ENCODE measurements at places on chromosomes 1 and 21. TPM values are rescaled to one million over a fixed set of nuclear protein-coding genes. Genes with fewer than 3 reads are reported as not detected.

Gene FCRL5
- total RNA-seq = 0.33 TPM

Gene CD48
- total RNA-seq = 5.7 TPM

Gene NFASC
- 7.6 TPM for total RNA-seq

Gene PATJ
- 72.5 TPM for total RNA-seq

Gene OR2W3
- total RNA-seq = not detected

Gene CR1
- 1.3 TPM for total RNA-seq

Gene HS2ST1
- 6.3 TPM for total RNA-seq

Gene C1orf87
- total RNA-seq = not detected

Gene LRRC39
- total RNA-seq = 1.8 TPM

Gene STK40
- 30.3 TPM for total RNA-seq

Gene IL10
- total RNA-seq = not detected

Gene RNU1-4
- total RNA-seq = under 0.01 TPM

Gene GNG12
- 26.4 TPM for total RNA-seq

Gene FRRS1
- 2.0 TPM for total RNA-seq

DNA sequence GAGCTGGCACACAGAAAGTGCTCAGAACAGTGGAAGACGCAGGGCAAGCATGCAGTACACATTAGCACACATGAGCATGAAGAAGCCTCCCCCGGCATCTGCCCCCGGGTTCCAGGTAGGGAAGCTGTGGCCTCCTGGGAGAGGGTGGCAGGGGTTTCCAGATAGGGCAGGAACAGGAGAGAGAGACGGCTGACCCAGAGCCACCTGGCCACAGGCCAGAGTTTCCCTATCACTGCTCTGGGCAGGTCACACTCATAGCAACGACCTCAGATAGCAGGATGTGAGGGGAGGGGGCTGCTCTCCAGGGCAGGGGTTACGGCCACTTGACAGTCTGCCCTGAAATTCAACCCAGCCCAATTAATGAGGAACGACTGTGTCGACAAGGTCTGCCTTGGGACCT lies 36.6 kb downstream of the GLIS1 start:
- DNase-seq = no peak

DNA sequence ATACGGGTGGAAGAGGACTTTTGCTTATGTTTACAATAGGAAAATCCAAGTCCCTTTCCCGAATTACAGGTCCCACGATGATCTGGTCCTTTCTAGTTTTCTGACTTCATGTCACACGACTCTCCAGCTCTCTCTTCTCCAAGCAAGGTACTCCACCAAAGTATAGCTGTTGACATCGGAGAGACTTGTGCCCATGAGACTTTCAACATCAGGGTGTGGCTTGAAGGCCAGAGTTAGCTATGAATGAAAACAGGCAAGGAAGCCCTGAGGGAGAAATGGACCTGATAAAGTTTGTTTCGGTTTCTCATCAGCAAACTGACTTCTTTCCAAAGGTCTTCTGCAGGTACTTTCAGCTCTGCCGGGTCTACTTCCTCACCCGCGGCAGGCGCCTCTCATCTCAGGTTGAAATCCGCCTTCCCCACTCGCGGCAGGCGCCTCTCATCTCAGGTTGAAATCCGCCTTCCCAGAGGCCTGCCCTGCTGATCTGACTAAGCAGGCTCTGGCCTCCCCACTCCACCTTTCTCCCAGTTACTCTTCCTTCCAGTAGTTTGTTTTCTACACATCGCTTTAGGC lies 2.1 kb upstream of the PER3 start:
- DNase-seq = no peak

GRCh38 chr1:55061706-55062321 lies 22.5 kb downstream of the PCSK9 start:
- no peak for DNase-seq

GRCh38 chr1:207644852-207645634 lies at the start of gene CR1L:
Gene CR1L (plus strand): TSS chr1:207645133. CDS start chr1:207645234, 101 bp downstream.
- peak; percentile 89 for DNase-seq

- no peak for DNase-seq
Measured at GRCh38 chr1:233081735-233082134, 131.3 kb downstream of the NTPCR start.

GRCh38 chr1:105368446-105368845 lies 1618.7 kb downstream of the AMY1C start:
- DNase-seq = no peak

DNA sequence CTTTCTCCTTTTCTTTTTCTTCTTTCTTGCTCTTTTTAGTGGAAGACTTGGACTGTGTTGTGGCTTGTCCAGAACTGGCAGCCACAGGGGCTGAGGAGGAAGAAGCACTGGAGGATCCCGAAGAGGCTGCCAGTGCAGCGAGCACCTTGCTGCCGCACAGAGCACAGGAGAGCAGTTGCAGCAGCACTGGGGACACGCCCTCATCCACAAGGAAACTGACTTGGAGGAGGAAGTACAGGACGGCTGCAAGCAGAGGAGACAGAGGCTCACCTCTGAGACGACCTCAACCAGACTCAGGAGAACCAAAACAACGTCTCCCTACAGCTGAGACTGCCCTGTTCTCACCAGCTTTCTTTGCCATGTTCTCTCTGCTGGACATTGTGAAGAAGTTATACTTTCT lies 88.9 kb downstream of the UBR4 start:
- peak; percentile 37 for DNase-seq

GRCh38 chr1:206672844-206673758 lies 11.6 kb upstream of the MAPKAPK2 start:
- DNase-seq = no peak

- DNase-seq = no peak
Measured at GRCh38 chr1:175877939-175878737, 134.7 kb upstream of the TNR start.

DNA sequence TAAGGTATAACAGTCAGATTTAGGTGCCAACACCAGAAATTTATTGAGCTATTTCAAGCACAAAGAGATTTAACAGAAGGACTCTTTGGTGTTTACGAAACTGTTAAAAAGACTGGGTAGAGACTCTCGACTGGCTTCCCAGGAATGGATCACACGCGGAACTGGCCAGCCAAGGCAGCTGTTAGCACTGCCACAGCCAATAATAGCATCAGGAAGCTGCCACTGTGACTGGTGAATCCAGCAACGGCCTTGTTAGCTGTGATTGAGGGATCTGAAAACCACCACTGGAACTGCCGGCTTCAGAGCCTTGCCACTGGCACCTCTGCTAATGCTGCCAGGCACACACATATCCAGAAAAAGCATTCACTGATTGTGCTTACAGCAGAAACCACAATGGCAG lies 10.6 kb upstream of the SIM2 start:
- DNase-seq = no peak

- peak; percentile 40 for DNase-seq
Measured at GRCh38 chr1:17540255-17541001, 930 bp downstream of the ARHGEF10L start.

DNA sequence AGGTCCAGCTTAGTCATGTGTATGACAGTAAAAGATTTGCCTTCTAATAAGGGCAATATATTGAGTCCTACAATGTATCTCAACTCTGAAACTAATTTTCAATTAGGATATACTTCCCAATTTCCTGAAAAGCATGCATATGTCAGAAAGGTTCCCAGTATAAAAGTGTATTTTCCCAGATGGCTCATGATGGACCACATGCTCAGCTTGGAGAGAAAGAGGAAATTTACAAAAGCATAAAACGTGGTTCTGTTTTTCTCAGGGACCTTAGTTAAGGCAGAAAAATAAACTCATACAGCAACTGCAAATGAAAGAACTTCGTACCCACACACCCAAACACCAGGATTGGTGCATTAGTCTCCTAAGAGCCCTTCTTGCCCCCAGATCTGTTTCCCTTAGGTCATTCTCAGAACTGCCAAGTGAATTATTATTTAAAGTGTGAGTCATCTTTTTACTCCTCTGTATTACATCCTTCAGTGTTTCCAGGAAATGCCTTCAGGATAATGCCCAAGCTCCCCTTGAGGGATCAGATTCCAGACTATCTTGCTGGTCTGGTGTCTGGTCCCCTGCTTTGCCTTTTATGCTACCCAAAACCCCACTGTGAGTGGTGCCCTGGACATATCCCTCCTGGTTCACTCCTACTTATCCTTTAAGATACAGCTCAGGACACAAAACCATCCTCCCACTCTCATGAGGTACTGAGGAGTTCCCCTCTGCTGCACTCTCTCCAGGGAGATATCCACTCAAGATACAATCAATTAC lies 57.4 kb downstream of the SSX2IP start:
- no peak for DNase-seq

- no peak for DNase-seq
Measured at GRCh38 chr1:68490046-68490651, 6.7 kb downstream of the DEPDC1 start.

- DNase-seq = no peak
Measured at GRCh38 chr1:41925712-41926111, 7.0 kb upstream of the HIVEP3 start.

- no peak for DNase-seq
Measured at GRCh38 chr1:119483441-119484200, 23.4 kb upstream of the HSD3B1 start.

GRCh38 chr1:19809044-19809750 lies 5.9 kb downstream of the RNF186 start:
- peak; percentile 68 for DNase-seq

DNA sequence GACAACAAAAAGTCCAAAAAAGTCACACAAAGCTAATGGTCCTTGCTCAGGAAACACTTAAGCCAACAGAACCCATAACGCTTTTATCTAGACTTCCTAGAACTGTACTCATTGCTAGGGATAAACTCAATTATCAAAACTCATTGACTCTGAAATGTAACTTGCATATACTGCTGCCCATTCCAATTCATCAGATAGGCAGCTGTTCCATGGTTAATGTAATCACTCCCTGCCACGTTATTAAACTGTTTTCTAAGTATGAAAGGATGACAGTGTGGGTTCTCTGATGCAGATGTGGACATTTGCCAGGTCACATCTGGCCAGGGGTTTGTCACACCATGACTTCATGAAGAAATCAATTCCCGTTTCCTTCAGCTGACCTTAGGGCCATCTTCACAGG lies 30.3 kb upstream of the DNAJC11 start:
- DNase-seq = no peak

DNA sequence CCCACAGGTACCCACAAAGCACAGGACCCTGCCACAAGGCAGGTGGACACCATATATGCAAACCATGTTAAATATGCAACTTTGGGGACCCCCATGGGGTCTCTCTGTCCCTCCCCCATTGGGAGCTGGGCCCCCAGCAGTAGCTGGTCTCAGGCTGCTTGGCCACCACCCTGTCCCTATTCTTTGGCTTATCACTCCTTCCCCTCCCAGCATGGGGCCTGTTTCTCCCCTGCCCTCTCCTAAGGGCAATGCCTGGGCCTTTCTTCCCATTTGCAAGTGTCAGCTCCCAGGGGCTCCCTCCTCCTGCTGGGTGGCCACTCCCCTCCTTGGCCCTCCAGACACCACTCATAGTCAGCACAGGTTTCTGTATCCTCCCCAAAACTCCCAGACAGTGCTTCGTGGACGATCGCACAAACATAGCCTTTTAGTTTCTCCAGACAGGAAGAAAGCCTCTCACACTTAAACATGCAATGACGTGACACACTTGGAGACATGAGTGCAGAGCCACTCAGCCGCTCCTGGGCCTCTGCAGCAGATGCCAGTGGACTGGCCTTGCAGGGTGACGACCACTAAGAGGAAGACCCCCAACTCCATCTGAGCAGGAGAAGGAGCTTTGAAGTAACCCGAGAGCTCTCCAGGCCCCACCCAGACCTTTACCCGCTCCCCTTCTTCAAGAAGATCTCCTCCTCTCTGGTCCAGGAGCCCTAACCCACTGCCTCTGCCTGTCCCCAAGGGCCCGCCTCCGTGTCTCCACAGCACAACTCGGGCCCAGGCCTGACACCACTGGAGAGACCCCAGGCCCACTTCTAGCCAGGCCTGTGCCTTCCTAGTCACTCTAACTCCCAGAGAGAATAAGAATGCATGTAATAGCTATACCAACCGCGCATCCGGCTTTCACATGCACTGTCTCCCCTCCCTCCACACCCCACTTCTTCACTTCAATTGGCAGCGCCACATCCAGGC lies 22.9 kb downstream of the CITED4 start:
- no peak for DNase-seq

GRCh38 chr1:2611031-2611501 lies 21.8 kb downstream of the MMEL1 start:
- DNase-seq = no peak

GRCh38 chr1:218479436-218480115 lies 134.4 kb downstream of the TGFB2 start:
- no peak for DNase-seq

Data from body of pancreas (tissue), 4 donors.